ENCODE measurements at places on chromosomes 6 and 20.

GRCh38 chr6:132096245-132096644 lies 145.1 kb upstream of the CCN2 start:
- DNase-seq: no peak

DNA sequence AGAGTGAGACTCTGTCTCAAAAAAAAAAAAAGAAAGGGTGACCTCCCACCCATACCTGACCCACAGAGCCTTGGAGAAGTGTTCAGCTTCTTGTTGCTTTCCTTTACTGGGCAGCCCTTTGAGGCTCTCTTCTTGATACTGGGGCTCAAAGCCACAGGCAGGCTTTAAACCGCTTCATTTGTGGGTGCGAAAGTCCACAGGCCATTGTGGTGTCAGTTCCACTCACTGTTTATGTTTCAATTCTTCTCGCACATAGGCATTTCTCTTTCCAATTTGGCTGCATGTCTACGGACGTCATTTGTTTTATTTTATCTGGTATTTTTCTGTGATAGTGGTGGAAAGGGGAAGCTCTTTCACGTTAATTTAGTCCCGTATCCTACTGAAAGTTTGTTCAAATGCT lies 34.6 kb downstream of the PPARD start:
- DNase-seq: no peak

DNA sequence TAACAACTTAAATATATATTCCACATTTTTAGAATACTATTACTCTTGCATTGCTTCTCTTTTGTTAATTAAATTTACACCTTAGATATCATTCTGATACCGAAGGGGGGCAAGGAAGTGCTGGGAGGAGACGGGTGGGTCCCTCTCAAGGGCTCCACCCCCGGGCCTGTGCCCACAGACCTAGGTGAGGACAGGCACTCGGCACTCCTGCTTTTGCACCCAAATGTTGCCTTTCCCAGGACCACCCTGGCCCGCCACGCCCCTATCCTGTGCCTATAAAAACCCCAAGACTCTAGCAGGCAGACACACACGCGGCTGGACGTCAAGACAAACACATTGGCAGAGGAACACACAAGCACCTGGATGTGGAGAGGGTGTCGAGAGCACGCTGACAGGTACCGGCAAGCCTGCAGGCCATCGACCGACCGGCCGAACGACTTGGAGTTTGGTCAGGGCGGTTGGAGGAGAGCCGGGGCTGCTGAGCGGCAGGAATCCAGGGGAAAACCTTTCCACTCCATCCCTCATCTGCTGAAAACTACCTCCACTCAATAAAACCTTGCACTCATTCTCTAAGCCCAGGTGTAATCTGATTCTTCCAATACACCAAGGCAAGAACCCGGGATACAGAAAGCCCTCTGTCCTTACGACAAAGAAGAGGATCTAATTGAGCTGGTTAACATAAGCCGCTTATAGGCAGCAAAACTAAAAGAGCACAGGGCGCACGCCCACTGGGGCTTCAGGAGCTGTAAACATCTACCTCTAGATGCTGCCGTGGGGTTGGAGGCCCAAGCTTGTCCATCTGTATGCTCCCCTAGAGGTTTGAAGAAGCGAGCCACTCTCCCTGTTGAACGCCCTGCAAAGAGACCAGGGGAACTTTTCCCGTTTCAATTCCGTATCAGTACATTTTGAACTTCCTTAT lies 197.4 kb upstream of the PRSS16 start:
- DNase-seq: no peak

- DNase-seq: peak; percentile 79
These were observed 19.6 kb downstream of the RRBP1 start for GRCh38 chr20:17662333-17663039.

- DNase-seq: no peak
These were observed 5.4 kb downstream of the ENPP4 start for GRCh38 chr6:46135176-46135575.

- DNase-seq: peak; percentile 35
These were observed 235.5 kb downstream of the PREX1 start for GRCh38 chr20:48592107-48592940.

DNA sequence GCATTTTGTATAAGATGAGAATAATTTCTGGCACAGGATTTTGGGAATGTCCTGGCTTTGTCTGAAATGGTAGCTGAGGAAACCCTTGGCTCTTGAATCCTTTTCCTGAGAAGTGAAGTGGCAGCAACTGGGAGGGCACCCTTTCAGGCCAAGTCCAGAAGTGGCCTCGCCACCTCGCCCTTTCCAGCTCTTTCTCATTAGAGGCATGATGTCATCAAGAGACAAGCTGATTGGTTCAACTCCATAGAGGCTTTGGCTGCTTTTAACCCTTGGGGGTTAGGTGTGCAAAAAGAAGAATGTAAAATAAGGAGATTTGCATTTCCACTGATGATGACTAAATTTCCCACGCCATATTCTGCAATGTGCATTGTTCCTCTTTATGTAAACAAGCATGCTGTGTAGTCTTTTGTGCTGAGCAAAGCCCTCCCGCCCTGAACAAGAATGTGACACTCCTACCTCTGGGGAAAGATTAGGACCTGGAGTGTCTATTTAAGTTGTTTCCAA lies 116.5 kb downstream of the TCP11 start:
- peak; percentile 66 for DNase-seq

- peak; percentile 92 for DNase-seq
These were observed at the start of gene FOXS1 for GRCh38 chr20:31845300-31845863. Gene FOXS1, minus strand, starts transcription at chr20:31845604. Its CDS starts 62 bp downstream, at chr20:31845542.

- no peak for DNase-seq
These were observed 498.8 kb downstream of the PTPRT start for GRCh38 chr20:42690842-42691437.

DNA sequence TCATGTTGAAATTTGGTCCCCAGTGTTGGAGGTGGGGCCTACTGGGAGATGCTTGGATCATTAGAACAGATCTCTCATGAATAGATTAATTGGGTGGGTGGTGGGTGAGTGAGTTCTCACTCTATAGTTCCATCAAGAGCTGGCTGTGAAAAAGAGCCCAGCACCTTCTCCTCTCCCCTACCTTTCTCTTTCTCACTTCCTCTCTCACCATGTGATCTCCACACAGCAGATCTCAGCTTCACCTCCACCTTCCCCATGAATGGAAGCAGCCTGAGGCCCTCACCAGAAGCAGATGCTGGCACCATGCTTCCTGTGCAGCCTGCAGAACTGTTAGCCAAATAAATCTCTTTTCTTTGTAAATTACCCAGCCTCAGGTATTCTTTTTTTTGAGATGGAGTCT lies 12.9 kb upstream of the GMNN start:
- no peak for DNase-seq

GRCh38 chr6:105593805-105594671 lies 191.2 kb upstream of the PREP start:
- no peak for DNase-seq

- DNase-seq: no peak
These were observed 134.3 kb upstream of the MAN1A1 start for GRCh38 chr6:119483908-119484307.

GRCh38 chr6:90212274-90212673 lies 84.4 kb downstream of the BACH2 start:
- DNase-seq: no peak

- no peak for DNase-seq
These were observed 54.8 kb upstream of the CCDC167 start for GRCh38 chr6:37554480-37554819.

GRCh38 chr20:52652271-52652670 lies 319.9 kb upstream of the TSHZ2 start:
- no peak for DNase-seq

- no peak for DNase-seq
These were observed 173.7 kb downstream of the ARHGAP18 start for GRCh38 chr6:129536271-129536670.

GRCh38 chr6:106470316-106470715 lies 109.8 kb downstream of the CRYBG1 start:
- no peak for DNase-seq

DNA sequence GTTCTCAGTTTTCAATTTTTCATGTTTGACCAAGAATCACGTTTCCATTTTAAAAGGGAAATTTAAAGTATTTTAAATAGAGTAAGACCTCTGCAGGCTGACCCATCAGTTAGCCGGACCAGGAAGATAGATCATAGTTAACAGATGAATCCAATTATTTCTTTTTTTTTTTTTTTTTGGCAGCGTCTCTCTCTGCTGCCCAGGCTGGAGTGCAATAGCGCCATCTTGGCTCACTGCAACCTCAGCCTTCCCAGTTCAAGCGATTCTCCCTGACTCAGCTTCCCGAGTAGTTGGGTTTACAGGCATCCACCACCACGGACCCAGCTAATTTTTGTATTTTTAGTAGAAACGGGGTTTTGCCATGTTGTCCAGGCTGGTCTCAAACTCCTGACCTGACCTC lies 256.7 kb upstream of the CNR1 start:
- no peak for DNase-seq

GRCh38 chr20:63404129-63405085 lies 43.3 kb upstream of the CHRNA4 start:
- no peak for DNase-seq

- DNase-seq: no peak
These were observed 187.8 kb upstream of the PRDM1 start for GRCh38 chr6:105898286-105898685.

- DNase-seq: no peak
These were observed 321.2 kb downstream of the GJA1 start for GRCh38 chr6:121756666-121757065.

All from aorta (tissue), 5 donors.